C1 segment of cervical spinal cord (tissue), 14 donors: ENCODE measurements at places on chromosomes 3 and 15.

- DNase-seq, result no peak
Observed at GRCh38 chr3:58242340-58242739, 4.7 kb downstream of the ABHD6 start.

GRCh38 chr15:65055201-65055870 is 10.1 kb downstream of the SLC51B start:
- no peak for DNase-seq

DNA sequence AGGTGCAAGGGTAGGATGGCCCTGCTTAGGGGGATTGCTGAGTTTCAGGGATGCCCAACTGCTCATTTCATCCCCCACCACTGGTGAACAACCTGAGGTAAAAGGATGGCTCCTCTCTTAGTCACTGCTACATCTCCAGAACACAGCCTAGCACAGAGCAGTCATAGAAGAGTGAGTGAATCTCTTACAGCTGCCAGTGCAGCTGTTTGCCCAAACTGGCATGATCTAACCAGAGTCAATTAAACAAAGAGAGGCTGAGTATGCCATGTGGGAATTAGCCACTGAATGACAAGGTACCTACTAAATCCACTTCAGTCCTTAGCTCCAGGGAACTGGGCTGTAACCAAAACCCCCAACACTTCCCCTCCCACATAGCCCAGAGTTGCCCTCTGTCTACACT is 6.8 kb upstream of the NCKIPSD start:
- no peak for DNase-seq

DNA sequence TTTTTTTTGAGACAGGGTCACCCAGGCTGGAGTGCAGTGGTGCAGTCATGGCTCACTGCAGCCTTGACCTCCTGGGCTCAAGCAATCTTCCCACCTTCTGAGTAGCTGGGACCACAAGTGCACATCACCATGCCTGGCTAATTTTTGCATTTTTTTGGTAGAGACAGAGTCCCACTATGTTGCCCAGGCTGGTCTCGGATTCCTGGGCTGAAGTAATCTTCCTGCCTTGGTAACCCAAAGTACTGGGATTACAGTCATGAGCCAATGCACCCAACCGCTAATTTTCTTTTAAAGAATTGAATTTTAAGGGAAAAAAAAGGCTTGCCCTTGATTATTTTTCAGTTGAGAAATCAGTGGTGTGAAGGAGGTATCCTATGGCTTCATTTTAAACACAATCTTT is 334.0 kb downstream of the SOX2 start:
- DNase-seq, result no peak

GRCh38 chr3:159252772-159253384 is 451.0 kb downstream of the MFSD1 start:
- DNase-seq, result no peak

DNA sequence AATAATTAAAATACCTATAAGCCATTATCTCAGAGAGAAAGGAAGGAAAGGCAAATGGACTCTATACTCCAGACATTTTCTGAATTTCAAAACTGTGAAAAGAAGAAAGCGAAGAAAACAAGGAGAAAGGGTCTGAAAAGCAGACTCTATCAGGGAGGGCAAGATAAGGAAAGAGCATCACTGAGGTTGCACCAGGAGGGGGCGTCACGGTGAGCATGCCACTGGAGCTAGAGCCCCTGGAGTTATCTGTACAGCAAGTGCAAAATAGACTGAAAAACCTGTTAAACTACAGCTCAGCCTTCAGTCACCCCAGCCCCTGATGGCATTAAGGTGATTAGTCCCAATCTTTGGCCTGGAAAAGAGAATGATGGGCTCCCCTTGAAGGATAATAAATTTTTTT is 514.3 kb downstream of the GABRG3 start:
- no peak for DNase-seq

DNA sequence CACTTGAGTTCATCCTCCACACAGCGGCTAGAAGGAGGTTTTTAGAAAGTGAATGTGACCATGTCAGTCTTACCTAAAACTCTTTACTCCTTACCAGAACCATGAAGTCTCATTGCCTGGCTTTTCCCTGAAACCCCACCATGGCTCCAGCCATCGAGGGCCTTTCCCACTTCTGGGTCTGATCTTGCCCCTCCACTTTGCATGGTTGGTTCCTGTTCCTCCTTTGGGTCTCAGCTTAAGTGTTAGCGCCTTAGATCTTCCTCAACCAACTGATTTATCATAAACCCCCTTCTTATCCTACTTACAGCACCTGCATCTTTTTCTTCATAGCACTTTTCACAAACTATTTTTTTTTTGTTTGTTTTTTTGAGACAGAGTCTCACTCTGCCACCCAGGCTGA is 45.9 kb upstream of the ULK4 start:
- DNase-seq, result no peak

GRCh38 chr15:98906712-98907083 is 100.9 kb downstream of the PGPEP1L start:
- DNase-seq, result no peak

DNA sequence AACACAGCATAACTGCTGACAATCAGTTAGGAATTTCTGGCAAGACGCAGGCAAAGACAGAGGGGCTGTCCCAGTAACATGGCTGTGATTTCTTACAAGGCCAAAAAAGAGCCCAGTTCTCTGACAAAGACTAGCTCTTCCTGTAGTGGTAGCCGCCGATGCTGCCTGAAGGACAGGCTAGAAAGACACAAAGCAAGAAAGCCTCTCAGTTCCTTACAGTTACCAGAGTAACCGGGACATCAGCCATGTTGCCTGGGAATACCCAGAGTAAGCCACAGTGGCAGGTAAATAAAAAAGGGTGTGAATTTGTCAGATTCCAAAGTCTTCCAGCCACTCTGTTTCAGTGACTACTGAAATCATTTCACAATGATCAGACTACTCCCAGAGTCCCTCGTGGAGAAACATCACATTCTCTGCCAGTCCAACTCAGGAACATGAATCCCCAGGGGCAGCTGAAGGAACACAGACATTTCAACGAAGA is 493.6 kb upstream of the ADAMTS9 start:
- DNase-seq, result no peak

GRCh38 chr3:101847328-101847727 is 2.0 kb upstream of the NFKBIZ start:
- no peak for DNase-seq

- no peak for DNase-seq
Observed at GRCh38 chr3:80733522-80734176, 965.9 kb upstream of the ROBO1 start.

- DNase-seq, result no peak
Observed at GRCh38 chr3:190019006-190019405, 101.7 kb downstream of the P3H2 start.

DNA sequence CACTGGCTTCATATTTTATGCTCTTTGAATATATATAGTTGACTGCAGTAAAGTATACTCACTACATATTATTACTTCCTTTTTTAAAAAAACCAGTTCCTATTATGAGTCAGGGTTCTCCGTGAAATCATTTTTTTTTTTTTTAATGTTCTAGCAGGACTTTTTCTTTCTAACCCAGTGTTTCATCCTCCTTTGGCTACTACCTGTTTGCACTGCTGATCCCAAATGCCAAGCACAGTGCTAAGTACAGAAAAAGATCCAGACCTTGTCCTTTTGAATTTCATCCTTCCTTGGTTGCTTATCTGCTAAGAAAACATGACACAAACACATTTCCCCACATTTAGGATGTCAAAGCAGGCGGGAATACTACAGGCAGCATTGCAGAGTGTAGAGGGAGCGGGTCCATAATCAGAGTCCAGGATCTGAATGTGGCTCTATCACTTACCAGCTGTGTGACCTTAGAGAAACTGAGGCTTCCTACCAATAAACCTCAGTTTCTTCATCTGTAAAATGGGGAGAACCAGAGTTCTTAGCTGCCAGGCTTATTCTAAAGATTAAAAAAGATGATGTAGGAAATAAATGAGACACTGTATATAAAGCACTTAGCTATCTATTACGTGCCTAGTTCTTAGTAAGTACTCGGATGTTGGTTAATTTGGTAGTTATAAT is 37.2 kb upstream of the ANPEP start:
- DNase-seq, result no peak

DNA sequence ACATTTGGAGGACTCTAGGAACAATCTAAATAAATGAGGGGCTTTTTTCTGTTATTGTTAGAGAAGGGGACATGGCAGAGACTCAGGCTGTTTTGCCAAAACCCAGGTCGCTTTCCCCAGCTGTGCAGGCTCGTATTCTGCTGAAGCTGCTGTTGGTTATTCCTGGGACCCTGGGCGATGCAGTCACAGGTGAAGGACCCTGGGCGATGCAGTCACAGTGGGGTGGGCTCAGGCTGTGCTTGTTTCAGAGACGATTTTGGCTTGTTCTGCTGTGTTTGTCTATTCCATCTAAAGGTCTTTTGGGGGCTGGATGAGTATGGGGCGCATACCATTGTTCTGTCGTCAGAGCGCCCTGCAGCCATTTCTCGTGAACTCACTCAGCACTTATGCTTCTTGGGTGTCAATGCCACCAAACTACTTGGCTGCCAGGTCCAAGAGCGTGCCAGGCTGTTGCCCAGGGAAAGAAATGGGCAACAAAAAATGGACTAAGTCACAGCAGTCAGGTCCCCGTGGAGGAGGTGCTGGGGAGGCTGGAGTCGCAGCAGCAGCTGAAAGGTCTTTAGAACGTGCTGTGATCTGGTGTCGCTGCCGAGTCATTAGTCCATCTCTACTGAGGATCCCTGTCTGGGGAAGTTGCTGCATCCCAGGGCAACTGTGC is 151.4 kb downstream of the CHDH start:
- no peak for DNase-seq

DNA sequence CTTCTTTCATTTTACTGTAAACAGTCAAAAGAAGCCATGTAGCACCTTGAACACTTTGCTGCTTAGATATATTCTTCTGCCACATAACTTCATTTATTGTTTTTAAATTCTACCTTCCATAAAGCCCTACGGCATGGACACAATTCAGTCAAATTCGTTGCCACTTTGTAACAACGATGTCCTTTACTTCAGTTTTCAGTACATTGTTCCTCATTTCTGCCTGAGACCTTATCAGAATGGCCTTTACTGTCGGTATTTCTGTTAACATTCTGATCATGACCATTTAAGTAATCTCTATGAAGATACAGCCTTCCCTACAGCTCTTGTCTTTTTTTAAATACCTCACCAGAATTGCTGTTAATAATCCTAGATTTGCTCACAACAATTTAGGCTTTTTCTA is 466.9 kb downstream of the NAALADL2 start:
- DNase-seq, result no peak

GRCh38 chr3:168862466-168862865 is 766.7 kb upstream of the GOLIM4 start:
- no peak for DNase-seq

GRCh38 chr3:168956076-168956475 is 707.4 kb downstream of the MECOM start:
- DNase-seq, result no peak

- DNase-seq, result no peak
Observed at GRCh38 chr3:193790086-193790990, 197.3 kb downstream of the OPA1 start.

DNA sequence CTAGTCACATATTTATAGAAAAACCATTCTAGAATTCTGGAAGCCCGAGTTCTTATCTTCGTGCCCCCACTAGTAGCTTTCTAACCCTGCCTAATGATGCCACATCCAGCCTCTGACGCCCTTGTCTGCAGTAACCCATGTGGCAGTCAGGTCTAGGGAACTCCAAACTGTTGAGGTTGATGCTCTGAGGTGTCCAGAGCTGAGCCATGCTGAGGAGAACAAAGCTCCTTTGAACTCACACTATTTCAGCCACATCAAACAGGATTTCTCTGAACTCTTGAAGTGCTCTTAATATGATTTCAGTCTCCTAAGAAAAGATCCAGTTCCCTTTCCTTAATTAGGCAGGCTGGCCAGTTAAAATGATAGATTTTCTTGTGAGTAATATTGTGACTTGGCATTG is 150.5 kb upstream of the ST8SIA2 start:
- DNase-seq, result no peak

DNA sequence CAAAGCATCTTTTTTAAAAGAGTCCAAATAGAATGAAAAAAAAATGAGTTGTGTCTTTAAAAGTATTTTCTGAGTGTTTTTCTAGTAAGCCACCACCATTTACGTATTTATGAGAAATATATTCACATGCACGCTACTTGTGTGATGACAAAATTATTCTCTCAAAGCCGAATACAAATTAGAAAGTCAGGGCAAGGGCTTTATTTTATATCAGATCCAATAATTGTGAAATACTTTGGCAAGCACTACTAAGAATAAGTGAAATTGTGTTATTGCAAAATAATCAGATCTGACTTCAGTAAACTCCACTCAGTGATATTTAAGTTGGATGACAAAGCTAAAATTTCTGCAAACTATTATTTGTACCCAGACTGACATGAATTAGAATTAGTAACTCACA is 589.3 kb upstream of the KCNMB2 start:
- DNase-seq, result no peak

DNA sequence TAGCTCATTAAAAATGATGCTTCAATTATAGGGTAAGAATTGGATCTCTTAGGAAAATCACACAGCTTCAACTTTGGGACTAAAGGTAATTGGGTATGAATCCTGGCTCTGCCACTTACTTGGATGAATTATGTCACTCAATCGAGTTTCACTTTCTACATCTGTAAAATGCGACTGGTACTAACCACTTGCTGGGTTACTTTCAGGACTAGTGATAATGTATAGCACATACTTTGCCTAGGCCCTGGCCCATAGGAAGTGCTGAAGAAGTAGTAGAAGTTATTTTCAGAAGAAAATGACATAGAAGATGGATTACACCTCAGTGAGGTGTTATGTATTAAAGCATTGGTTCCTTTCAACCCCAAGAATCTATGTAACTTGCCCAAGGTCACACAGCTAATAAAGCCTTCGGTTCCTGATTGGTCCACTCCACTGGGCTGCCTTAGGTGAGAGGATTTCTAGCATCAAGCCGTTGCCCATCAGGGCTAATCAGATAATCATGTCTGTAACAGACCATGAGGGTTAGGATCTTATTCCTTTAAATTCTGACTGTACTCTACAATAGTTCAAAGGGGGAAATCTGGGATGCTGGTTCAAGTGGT is 29.4 kb upstream of the AP4E1 start:
- DNase-seq, result no peak

- DNase-seq, result no peak
Observed at GRCh38 chr15:63905558-63906265, 72.0 kb upstream of the HERC1 start.

GRCh38 chr15:70035051-70035718 is 62.5 kb downstream of the TLE3 start:
- no peak for DNase-seq
